Mammary microvascular endothelial cell (primary cell): ENCODE measurements at places on chromosomes 2 and 18. TPM values are rescaled to one million over a fixed set of nuclear protein-coding genes. Genes with fewer than 3 reads are reported as not detected.

Gene KATNAL2
- 0.54 and 2.2 TPM in 2 replicates for total RNA-seq

Gene LDAH
- 16.4 and 21.3 TPM in 2 replicates for total RNA-seq

Gene CFAP65
- total RNA-seq: not detected in 2 replicates

Gene AQP4
- not detected in 2 replicates for total RNA-seq

Gene PROKR1
- total RNA-seq: not detected in 2 replicates
